Transverse colon (tissue), 4 donors: ENCODE measurements at places on chromosomes 1 and 21. TPM values are rescaled to one million over a fixed set of nuclear protein-coding genes. Genes with fewer than 3 reads are reported as not detected.

GRCh38 chr1:241413974-241414373 is 57.0 kb upstream of the RGS7 start:
- H3K36me3 ChIP-seq = no peaks in the 10 kb centered on the region
- no peak for DNase-seq
- no peak overlapping the region for H3K4me3 ChIP-seq
- H3K4me1 ChIP-seq = no peaks in the 10 kb centered on the region
- no peaks in the 10 kb centered on the region for H3K27me3 ChIP-seq

DNA sequence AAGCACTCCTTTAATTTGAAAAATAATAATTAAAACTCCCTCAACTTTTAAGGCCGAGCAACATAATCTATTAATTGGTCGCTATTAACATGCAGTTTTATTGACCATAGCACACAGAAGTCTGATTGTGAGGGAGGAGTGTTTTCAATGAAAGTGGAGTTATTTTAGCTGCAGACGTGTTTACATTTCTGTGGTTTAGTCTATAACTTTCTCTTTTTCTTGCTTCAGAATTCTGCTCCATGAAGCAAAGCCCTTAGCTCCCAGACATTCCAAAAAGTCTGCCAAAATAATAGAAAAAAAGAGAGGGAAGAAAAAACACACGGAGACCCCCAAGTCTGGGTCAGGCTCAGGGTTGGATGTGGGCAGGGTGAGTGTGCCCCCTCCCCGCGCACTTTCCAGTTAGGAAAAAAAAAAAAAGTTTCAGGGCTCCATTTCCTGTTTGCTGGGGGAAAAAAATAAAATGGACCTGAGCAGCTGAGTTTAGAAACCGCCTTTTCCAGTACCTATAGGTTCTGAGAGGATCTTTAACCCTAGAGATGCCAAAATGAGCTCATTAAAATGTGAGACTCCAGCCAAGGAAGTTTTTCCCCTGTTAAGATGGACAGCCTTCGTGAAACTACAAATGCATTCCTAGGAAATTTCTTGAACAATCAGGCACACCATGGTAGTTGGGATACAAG is 143.7 kb upstream of the ETS2 start:
- no peak for DNase-seq
- H3K27ac ChIP-seq = no peak overlapping the region
- no peak overlapping the region for H3K4me3 ChIP-seq

- peak overlapping the region; percentile 94 for H3K27ac ChIP-seq
- H3K27me3 ChIP-seq = no peaks in the 10 kb centered on the region
- no peaks in the 10 kb centered on the region for H3K36me3 ChIP-seq
Observed at GRCh38 chr1:93844262-93845045, 34.6 kb downstream of the DNTTIP2 start.

DNA sequence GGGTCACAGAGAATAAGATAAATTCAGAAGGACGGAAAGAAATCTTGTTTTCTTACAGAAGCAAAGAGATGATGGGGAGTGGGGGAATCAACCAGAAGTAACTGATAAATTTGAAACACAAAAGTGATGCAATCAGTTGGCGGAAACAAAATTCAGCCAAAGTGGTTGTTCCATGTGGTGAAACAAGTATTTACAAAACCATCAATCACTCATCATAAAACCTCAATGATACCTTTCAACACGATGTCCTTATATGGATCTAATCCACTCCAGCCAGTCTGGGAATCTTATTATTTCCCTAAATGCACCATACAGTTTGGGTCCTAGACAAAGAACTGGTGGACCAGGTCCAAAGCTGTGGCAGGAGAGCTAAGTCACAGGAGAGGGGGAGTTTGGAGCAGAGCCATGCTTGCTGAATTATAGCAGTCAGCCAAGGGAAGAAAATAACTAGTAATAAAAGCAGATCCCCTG is 303.8 kb upstream of the LRRC7 start:
- DNase-seq = no peak
- no peaks in the 10 kb centered on the region for H3K36me3 ChIP-seq
- H3K27ac ChIP-seq = no peak overlapping the region
- H3K4me3 ChIP-seq = no peak overlapping the region

DNA sequence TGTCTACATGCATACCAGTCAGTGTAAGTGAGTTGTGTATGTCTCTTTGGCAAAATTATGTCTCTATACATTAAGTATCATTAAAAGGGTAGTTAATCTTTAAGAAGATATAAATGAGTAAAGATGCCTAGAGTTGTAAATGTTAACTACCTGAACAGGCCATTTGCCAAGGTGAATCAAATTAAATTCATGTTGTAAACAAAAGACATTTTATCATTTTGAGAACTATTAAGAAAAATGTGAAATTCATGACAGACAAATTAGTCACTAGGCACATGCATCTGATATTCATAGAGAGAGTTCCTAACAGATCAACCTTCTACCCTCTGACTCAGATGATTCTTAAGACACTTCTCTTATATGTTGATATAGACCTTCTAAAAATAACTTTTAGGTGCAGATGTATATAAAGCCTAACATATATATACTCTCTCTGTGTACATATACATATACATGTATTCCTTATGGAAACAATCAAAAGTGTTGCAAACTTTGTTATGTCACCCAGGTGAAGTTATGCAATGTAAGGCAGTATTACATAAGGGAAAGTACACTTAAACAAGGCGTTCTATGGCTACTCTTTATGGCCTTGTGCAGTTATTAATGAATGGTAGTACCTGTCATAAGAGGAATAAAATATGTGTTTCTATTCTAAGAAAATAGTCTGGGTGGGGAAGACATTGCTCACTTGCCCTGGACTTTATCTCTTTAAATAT is at the start of gene TMPRSS15:
TSS of gene TMPRSS15 (minus strand) at position 51 of the 716 bp plus-strand sequence. CDS start 163 bp downstream, outside the sequence.
- H3K36me3 ChIP-seq = no peaks in the 10 kb centered on the region
- no peak within 1 kb of the TSS for H3K4me3 ChIP-seq
- no peak within 1 kb of the TSS for H3K27ac ChIP-seq
- no peak for DNase-seq
- no peaks in the 10 kb centered on the region for H3K27me3 ChIP-seq
- H3K4me1 ChIP-seq = no peaks in the 10 kb centered on the region

DNA sequence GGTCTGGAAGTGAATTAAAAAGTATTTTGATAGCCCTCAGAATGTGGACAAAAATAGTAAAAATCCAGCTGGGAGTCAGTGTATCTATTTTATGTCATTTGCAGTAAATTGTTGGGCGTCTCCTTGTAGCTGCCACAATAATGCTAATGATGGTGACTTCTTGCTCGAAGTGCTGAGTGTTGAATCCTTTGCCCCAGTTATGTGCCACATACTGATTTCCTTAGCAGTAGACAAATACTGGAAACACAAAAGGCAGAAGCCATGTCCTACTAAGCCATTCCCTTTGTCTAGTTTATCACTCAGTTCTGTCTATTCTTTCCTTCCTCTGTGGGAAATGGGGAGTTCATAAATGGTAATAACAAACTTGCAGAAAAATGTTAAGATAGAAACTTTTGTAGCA is 70.7 kb upstream of the CXADR start:
- no peak for DNase-seq
- H3K4me1 ChIP-seq = peaks cover 7% of the 10 kb centered on the region
- no peaks in the 10 kb centered on the region for H3K27me3 ChIP-seq
- H3K36me3 ChIP-seq = no peaks in the 10 kb centered on the region
- H3K27ac ChIP-seq = peak overlapping the region; percentile 53

The CEP85 gene
- 73.8 TPM for total RNA-seq

The OPRD1 gene
- not detected for total RNA-seq

The TAS1R3 gene
- 1.9 TPM for total RNA-seq

GRCh38 chr1:77283701-77284425 is 2.0 kb downstream of the AK5 start:
- H3K4me3 ChIP-seq = no peak overlapping the region
- peaks cover 8% of the 10 kb centered on the region for H3K4me1 ChIP-seq
- no peak overlapping the region for H3K27ac ChIP-seq
- H3K27me3 ChIP-seq = peaks cover 59% of the 10 kb centered on the region
- no peak for DNase-seq

DNA sequence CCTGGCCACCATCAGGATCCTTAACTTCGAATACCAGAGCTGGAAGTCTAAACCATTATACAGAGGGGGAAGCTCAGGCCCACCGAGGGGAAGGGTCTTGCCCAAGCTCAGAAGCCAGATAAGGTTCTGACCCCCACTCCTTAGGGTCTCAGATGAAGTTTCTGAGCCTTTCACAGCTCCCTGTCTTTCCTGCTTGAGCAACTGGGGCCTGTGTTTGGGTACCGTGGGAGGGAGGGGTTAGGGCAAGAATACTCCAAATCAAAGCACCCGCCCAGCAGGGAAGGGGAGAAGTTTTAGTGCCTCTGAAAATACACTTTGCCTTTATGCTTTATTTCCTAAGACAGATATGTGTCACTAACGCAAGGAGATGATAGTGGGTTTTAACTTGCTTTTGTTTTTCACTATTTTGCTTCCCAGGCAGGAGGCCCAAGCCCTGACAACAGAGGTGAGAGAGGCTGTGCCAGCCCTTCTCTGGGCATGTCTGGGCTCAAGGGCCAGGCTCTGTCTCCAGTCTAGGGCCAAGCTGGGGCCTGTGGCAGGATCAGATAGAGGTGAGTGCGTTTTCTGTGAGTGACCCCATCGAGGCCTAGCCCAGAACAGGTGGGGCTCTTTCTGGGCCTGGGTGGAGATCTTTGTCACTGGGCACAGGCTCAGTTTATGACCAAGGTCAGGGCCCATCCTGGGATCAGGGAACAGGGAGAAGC is 20.5 kb upstream of the TENT5B start:
- H3K4me3 ChIP-seq = no peak overlapping the region
- H3K4me1 ChIP-seq = peaks cover 15% of the 10 kb centered on the region
- peak overlapping the region; percentile 80 for H3K27ac ChIP-seq
- DNase-seq = peak; percentile 68
- H3K36me3 ChIP-seq = no peaks in the 10 kb centered on the region

DNA sequence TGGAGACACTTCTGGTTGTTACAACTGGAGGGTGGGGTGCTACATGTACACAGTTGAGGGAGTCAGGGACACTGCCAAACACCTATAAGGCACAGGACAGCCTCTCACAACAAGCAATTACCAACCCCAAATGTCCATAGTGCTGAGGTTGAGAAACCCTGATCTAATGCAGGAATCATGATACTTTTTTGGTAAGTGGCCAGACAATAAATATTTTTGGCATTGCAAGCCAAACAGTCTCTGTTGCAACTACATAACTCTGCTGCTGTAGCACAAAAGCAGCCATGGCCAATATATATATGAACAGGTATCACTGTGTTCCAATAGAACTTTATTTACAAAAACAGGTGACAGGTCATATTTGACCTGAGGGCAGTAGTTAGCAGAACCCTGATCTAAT is 177.5 kb downstream of the ASTN1 start:
- no peak overlapping the region for H3K27ac ChIP-seq
- no peak overlapping the region for H3K4me3 ChIP-seq
- no peak for DNase-seq
- no peaks in the 10 kb centered on the region for H3K36me3 ChIP-seq
- no peaks in the 10 kb centered on the region for H3K27me3 ChIP-seq

GRCh38 chr1:32082022-32082421 is 9.3 kb downstream of the TMEM39B start:
- H3K36me3 ChIP-seq = no peaks in the 10 kb centered on the region
- DNase-seq = no peak
- no peak overlapping the region for H3K27ac ChIP-seq
- H3K4me1 ChIP-seq = no peaks in the 10 kb centered on the region

- DNase-seq = no peak
- no peak overlapping the region for H3K4me3 ChIP-seq
- H3K4me1 ChIP-seq = peaks cover 24% of the 10 kb centered on the region
- no peak overlapping the region for H3K27ac ChIP-seq
- no peaks in the 10 kb centered on the region for H3K36me3 ChIP-seq
- H3K27me3 ChIP-seq = no peaks in the 10 kb centered on the region
Observed at GRCh38 chr1:29156543-29157268, 25.0 kb downstream of the SRSF4 start.

- H3K4me3 ChIP-seq = no peak overlapping the region
- H3K36me3 ChIP-seq = no peaks in the 10 kb centered on the region
- no peak overlapping the region for H3K27ac ChIP-seq
- H3K27me3 ChIP-seq = peaks cover 25% of the 10 kb centered on the region
- no peak for DNase-seq
Observed at GRCh38 chr21:44354775-44355771, 1.7 kb downstream of the TRPM2 start.

- no peaks in the 10 kb centered on the region for H3K4me1 ChIP-seq
- H3K36me3 ChIP-seq = no peaks in the 10 kb centered on the region
- H3K4me3 ChIP-seq = no peak overlapping the region
Observed at GRCh38 chr1:16114527-16115467, 41.1 kb downstream of the EPHA2 start.

DNA sequence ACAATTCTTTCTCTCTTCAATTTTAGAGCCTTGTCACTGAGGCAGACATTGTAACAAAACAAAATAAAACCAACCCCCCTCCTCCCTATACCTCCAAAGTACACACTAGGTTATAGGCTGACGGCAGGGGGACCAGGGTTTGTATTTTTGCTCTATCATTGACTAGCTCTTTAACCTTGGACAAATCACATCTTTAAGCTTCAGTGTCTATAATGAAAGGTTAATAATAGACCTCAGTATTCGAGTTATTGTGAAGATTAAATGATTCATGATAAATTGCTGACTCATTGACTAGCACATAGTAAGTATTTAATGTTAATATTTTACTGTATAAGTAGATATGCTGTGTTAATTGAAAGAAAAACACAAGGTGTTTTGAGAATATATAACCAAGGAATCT is 1267.6 kb upstream of the ADGRL2 start:
- H3K27ac ChIP-seq = no peak overlapping the region
- no peak for DNase-seq
- no peak overlapping the region for H3K4me3 ChIP-seq
- no peaks in the 10 kb centered on the region for H3K4me1 ChIP-seq

DNA sequence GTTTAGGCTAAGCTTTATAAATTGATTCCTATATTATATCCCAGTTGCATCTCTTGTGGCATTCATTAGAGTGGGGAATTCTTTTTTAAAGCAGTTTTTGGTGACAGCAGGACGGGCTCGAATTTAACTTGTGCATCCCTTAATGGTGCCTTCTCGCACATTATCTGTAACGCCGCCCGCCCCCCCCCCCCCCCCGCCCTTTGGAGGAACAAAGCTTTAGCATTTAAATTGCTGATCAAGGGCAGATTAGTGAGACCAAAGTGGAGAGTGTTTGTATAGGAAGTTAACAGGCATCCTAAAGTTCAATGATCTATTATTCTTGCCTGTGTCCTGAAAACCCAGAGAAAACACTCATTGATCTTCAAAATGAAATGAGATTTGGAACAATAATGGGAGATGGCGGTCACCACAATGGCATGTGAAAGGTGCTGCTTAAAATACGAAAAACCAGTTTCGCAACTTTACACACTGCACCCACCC is 2.2 kb downstream of the LMO4 start:
- H3K4me1 ChIP-seq = peaks cover 36% of the 10 kb centered on the region
- H3K4me3 ChIP-seq = peak overlapping the region; percentile 73
- H3K27me3 ChIP-seq = no peaks in the 10 kb centered on the region
- no peak for DNase-seq

GRCh38 chr1:49187056-49187455 is 410.4 kb upstream of the BEND5 start:
- H3K36me3 ChIP-seq = no peaks in the 10 kb centered on the region
- no peaks in the 10 kb centered on the region for H3K27me3 ChIP-seq
- no peaks in the 10 kb centered on the region for H3K4me1 ChIP-seq
- H3K27ac ChIP-seq = no peak overlapping the region
- DNase-seq = no peak
